ENCODE measurements at places on chromosomes 6 and 20.

- DNase-seq: no peak
These were observed 321.5 kb upstream of the MAN1A1 start for GRCh38 chr6:119671105-119671504.

DNA sequence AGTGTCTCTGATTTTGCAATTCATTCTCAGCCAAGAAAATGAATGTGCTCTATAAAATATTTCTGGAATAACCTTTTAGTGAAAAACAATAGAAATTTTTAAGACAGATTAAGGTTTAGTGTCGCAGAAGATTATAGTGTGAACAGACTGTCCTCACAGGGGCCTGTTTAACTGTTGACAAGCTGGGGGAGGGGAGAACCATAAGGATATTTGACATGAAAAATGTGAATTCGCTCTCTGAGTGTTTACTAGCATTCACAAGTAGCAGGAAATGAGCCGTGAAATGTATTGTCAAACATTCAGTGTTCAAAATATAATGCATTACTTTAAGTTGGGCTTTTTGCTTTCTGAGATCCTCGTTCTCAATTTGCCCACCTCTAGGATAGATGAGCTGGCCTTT lies 134.8 kb upstream of the TSHZ2 start:
- DNase-seq: no peak

DNA sequence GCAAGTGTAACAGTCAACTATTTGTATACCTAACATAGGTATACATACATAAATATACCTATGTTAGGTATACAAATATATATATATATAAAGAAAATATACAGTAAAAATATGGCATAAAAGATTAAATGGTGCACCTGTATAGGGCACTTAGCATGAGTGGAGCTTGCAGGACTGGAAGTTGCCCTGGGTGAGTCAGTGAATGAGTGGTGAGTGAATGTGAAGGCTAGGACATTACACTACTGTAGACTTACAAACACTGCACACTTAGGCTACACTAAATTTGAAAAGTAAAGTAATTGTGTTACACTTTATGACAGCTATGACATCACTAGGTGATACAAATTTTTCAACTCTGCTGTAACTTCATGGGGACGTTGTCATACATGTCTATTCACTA lies 65.6 kb downstream of the CDC5L start:
- DNase-seq: no peak

- no peak for DNase-seq
These were observed 45.2 kb upstream of the NHSL1 start for GRCh38 chr6:138544501-138544900.

DNA sequence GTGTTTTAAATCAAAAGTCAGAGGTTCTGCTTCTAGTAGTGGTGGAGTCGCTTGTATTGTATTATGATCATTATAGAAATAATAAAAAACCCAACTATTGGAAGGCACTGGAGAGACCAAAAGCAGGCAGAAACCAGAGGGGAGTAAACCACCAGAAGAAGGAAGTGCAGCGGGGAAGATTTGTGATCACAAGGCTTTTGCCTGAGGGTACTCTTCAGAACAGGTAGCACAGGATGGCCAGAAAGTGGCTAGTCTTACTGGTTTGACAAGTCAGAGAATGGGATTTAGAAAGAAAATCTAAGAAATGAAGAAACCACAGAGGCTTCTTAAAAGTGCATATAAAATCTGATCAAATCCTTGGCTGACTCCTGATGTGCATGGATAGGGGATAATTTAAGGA lies 24.0 kb downstream of the MAPK13 start:
- no peak for DNase-seq

GRCh38 chr20:9374480-9374879 lies 139.9 kb upstream of the LAMP5 start:
- no peak for DNase-seq

DNA sequence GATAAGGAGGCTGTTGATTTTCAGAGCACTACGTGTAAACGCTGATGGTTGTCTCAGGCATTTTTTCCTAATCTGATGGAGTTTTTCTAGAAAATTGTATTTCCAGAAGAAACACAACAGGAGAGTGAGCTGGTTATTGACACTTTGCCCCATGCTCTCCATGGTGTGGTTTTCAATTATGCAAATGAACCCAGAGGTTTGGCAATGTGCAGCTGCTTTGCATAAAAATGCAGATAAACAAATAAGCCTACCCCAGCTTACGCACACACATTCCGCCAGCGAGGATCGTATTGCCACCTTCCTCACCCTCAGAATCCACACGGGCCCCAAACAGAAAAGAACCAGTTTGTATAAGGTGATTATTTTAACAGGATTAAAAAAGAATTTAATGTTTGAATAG lies 45.1 kb upstream of the FRMD1 start:
- no peak for DNase-seq

DNA sequence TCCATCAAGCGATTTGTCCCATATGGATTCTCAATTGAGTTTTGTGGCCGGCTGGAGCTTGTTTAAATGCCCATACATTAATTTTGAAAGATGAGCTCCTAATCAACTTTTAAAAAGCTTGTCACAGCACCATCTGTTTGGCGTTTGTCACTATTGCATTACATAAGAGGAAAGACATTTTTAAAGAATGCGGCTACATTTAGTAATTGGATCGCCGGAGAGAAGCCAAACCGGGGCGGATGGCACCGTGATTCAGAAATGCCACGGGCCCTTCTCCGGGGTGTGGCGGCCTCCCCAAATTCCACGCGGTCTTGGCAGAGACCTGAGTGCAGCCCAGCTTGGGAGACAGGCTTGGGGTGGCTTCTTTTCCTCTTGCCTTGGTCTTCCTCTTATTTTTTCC lies 67.7 kb upstream of the ZNFX1 start:
- DNase-seq: no peak

- DNase-seq: no peak
These were observed 42.4 kb downstream of the HAO1 start for GRCh38 chr20:7897781-7898364.

GRCh38 chr20:63121246-63121645 lies 94.7 kb downstream of the YTHDF1 start:
- no peak for DNase-seq

DNA sequence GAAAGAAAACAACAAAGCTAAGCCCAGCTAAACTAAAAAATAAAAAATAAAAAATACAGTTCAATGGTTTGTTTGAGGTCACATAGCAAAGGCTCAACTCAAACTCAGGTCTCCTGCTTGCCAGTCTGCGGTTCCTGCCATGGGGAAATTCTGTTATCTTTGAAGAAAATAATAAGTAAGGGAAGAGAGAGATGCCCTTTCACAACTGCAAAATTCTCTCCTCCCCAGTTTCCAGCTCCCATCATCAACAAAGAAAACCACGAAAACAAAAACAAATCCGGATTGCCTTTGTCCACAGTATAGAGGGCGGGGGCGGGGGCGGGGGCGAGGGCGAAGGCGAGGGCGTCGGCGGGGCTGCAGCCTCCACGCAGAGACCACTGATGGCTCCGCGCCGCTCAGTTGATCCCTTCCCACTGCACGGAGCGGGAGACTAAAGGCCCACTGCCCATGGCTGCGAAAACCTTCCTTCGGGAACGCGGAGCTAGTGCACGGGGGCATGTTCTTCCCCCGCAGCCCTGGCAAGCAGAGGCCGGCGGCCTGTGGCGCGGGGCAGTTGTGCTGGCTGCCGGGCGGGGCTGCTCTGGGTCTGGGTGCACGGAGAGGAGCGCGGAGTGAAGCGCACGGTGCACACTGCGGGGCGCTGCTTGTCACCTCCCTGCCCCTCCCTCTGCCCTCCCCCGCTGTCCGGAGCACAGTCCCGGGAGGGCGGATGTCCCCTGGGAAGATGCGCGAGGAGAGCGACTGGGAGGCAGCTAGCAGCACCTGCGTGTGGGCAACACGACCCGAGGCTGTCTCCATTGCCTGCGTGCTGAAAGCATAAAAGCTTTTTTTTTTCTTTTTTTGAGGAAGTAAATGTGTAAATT lies 54.1 kb upstream of the TPD52L1 start:
- DNase-seq: peak; percentile 46

DNA sequence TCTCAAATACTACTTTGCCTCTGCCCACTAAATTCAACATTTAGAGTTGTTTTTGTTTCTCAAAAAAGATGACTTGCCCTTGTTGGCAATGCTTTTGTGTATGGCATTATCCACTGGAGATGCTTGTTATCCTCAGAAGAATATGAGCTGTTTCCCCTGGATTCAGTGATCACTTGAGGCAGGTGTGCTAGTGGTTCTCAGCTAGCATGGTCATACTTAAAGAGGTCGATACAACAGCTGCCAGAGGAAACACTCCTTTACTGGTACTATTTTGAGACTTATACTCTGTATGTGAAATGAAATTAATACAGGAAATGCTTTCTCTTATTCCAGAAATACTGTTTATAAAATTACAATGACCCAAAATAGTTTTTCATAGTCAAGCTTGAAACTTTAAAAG lies 122.5 kb downstream of the HIVEP1 start:
- no peak for DNase-seq

- DNase-seq: no peak
These were observed 25.5 kb downstream of the C6orf15 start for GRCh38 chr6:31086788-31087440.

DNA sequence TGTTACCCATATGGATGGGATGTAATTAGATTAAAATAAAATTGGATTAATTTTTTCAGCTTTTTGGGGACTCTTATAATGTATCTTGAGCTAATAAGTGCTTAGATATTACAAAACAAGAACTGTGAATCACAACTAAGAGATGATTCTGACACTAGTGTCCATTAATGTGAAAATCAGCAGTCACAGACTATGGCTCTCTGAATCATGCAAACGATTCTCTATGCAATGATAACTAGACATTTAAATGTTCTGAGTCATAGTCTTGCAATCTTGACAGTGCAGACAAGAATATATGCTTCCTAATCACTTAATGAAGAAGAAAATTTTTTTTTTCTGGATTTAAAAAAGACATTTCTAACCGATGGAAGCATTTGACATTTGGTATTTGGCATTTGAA lies 82.2 kb upstream of the OPRM1 start:
- DNase-seq: no peak

DNA sequence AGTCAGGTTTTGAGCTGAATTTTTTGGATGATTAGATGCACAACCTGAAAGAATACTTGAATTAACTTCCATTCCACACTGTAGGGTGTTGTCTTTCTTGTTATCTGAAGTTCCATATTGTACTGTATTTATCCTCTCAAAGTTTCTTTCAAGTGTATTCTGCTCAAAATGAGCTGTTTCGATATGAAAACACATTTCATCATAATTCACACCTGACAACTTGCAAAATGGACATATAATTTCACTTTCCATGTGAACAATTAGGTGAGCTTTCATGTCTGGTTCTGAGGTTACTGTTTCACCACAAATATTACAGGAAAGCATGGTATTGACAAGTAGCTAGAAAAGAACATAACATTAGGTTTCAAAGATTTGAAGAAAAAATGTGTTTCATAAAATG lies 1.7 kb downstream of the ZUP1 start:
- no peak for DNase-seq

DNA sequence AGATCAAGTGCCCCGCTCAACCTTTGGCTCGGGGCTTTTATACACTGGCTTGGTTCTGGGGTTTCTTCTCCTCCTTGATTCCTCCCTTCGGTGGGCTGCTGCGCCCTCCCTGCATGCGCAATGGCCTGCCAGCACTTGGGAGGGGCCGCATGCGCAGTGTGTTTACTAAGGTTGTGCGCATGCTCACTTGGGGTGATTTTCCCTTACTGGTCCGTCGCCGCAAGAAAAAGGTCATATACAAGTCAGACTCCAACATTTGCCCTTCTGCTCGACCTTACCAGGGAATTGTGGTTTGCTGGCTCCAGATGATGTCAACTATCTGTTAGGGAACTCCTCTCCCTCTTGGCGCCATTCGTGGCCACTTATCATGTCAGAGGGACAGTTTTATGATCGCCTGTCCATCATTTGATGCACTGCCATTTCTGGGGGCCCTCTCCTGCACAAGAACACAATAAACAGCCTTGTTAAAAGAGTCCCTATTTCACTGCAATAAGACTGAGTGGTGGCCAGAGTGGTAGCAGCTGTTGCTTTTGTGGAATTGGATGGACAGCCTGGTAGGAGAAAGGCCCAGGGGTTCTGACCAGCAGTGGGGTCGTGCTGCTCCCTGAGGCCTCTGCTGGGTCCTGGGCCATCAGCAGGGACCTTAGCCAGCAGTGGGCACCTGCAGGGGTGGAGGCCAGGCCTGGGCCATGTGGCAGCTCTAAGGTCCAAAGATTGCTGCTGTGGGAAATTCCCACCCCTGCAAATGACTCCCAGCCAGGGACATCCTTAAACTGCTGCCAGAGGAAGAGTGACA lies 2.8 kb upstream of the LBP start:
- peak; percentile 8 for DNase-seq

DNA sequence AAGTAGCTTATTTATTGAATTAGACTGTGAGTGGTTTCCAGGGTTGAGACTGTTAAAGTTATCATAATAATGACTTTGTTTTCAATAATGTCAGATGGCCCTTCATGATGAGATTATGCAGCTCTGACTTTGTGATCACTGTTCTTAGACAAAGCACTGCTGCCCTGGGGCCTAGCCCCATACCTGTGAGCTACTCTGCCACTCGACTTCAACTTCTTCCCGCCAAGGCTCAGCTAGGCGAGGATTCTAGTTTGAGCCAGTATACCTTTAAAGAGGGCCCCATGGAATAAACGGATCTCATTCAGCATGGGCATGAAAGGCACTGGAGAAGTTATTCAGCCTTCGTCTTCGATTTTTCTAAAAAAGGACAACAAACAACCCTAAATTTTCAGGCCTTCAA lies 45.0 kb upstream of the INSM1 start:
- DNase-seq: no peak

DNA sequence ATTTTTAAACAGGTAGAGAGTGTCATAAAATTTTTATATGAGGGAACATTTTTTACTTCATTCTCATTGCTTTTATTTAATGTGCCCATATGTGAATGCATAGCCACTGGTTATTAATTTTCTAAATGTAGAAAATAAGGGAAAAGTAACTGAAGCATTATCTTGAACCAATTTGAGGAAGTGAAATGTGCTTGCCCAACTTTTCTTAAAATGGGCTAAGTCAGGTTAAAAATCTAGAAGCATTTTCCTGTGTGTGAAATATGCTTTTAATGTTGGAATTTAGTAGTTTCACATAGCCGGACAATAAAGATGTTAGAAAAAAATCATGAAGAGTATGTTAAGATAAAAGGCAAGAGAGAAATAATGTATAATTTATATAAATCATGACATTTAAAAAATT lies 3.8 kb downstream of the SEC23B start:
- no peak for DNase-seq

DNA sequence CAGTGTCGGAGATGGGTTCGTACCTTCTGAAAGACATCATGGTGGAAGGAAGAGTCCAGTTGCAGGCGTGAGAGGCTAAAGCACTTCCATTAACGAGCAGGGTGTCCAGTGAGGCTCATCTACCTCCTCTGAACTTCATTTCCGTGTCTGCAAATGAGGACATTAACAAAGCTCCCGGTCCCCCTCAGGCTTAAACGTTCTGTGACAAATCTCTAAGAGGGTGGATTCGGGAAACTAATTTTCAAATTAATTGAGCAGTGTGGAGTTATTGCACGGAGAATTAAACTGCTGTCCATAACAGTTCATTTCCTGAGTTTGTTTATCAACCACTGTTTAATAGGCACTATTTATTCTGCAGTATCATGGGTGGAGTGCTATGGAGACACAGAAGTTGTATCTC lies 68.2 kb downstream of the TRMT6 start:
- DNase-seq: no peak
